NCI-H69 (cell line): ENCODE measurements at places on chromosomes 1 and 21.

DNA sequence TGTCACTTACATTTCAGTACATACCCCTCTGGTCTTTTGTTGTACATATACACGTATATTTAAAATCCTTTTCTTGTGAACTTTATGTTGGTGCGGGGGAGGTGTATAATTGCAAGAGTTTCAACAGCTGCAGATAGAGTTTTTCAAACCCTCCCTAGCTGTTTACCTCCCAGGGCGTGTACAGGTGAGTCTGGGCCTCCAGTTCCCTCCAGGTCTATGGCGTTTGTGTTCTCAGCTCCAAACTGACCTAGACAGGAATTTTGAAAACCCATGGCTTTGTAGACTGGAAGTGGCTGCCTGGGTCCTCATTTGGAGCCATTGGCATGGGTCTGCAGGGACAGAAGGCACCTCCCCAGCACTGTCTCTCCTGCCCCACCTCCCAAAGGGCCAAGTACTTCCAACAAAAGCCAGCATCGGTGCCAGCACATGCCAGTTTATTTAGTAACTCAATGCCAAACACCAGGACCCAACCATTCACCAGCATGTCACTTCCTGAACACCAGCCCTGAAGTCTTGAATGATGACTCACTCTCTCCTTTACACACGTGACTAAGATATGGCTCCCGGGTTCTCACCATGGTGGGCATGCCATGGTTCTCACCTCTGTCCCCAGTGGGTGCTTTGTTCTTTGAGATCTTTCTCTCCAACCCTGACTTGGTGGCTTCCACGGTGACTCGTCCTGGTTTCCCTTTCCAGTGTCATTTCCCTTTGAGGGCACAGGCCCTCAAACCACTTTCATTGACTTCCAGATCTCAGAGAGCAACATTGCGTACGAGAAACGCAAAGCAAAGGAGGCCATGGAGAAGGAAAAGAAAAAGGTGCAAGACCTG, 57.3 kb upstream of the EFHD2 start:
- peak; percentile 83 for DNase-seq

GRCh38 chr1:30166174-30166573, 557.2 kb downstream of the MATN1 start:
- no peak for DNase-seq

DNA sequence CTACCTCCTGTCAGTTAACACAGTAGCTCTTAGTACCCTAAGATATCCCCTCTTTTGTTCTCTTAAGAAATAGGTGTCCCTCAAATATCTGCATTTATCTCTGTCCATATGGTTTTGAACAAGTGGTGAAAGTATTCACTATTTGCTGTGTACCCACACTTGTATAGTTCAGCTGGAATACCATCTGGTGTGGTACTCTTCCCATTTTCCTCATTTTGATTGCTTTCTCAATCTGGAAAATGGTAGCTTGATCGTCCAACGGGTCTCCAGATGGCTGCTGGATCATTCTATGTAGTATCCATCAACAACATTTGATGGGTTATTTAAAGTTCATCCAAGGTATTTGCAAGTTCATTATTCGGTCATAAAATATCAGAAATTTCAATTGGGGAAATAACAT, 100.3 kb upstream of the DPYD start:
- DNase-seq = peak; percentile 43

DNA sequence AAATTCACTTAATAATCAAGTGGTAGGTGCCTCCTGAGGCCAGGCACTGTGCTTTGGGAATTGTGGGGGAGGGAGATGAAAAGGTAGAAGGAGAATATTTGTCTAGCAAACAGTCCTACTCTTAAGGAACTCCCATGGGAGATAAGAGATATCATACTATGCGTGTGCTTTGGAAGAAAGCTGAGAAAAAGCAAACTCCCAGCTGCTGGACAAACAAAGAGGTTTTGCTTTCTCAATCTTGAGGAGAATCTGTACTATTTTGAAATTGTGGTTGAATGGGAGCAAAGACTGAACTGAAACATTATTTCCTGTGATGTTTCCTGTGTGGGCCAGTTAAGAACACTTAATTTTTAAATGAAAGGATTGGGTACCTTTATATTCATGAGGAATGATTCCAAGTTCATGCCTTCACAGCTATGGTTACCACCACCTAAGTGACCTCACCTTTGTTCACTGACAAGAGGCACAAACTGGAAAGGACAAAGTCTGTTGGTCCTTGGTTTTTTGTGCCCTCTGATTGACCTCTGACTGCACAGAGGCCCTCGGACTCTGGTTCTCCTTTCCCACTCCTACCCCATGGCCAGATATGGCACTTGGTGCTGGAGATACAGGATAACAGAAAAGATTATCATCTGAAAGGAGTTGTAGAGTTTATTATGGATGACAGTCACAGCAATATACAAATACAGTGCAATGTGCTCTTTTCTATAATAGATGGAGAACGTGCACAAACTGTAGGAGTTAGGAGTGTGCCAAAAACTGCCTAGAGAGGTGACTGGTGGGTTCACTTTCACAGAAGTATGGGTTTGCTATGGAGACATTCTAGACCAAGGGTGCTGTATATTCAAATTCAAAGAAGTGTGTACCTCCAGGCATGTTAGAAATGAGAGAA, 1.6 kb downstream of the CD53 start:
- DNase-seq = no peak

DNA sequence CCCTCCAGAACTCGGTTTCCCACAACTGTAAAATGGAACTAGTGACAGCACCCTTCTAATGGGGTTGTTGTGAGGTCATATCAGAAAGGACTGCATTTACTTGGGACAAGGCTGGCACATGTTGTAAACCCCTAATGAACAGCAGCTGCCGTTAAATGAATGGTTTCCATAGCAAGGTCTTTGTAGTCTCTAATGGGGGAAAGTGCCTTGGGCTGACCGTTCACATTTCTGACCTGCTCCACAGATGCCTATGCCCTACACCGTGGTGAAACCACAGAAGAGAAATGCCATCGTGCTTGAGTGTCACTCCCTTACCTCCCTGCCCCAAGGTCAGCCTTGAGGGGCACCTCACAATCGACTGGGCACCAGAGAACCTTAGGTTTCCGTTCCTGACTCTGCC, 143.1 kb downstream of the ZSCAN20 start:
- no peak for DNase-seq

DNA sequence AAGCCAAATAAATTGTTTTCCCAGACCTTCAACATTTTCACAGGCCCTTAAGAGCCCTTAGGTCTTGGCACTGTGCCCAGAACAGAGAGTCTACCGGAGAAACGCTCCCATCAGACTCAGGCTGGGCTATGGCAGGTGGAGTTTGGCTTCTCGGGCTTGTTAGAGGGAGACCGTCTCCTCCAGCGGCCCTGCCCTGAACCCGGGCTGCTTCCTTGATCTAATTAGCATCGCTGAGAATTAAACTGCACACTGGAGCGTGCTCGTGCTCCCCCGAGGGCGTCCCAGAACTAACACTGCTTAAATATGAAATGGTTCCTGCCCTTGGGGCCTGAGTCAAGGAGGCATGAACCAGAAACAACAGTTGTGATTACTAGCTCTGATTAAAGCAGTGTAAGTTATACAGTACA, 634.4 kb downstream of the MATN1 start:
- DNase-seq = peak; percentile 91
